ENCODE measurements at places on chromosomes 11 and 22.
A peak's percentile ranks its signal among the peaks of the same experiment; 100 is the strongest.

GRCh38 chr22:23085351-23085671 is 15.0 kb downstream of the GNAZ start:
- DNase-seq, result no peak

DNA sequence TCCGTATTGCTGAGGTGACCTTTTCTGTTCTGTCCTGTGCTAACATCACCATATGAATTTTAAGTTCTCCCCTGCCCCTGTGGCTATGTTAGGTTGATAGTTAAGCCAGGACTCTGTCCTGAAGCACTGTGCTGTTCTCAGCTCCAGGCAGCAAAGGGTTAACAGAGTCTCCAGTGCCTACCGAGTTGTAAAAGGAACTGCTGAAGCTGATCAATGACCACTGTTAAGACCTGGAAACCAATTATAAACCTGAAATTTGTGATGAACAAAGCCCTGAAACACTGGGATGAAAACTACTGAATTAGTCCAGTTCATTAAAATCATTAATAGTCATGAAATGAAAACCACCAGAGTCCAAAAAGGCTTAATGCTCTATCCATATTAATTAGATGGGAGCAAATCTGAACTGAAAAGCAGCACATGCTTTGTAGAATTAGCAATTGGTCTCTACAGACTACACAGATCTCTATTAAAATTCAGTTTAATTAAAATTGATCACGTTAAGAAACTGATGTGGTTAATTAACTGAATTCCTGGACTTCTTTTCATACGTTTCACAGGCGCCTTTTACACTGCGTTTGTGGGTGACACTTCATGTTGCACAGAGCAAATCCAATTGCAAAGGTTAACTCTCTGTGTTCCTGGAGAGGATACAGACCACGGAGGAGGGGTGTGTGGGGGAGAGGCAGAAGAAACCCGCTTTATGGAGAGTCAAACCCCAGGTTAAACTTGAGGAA is 188.5 kb upstream of the MPPED2 start:
- DNase-seq, result no peak

DNA sequence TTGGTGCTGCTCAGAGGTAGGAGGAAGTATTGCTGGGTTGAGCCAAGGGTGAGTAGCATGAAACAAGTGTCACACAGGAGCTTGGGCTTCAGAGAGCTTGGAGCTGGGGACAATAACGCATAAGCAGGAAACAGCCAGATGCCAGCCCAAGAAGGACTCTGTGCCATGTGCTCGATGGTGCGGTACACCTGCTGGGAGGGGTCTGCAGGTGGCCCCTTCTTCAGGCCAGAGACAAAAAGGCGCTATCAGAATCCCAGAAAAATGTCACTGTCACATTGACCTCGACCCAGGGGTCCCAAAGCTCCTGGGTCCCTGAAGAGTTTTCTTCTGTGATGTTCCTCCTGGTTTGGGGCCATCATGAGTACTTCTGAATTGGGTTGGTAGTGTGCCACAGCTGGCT is 244.4 kb downstream of the TBC1D22A start:
- DNase-seq, result no peak

- DNase-seq, result peak; percentile 49
Measured at GRCh38 chr11:69888483-69889181, 69.4 kb upstream of the FGF3 start.

- no peak for DNase-seq
Measured at GRCh38 chr11:33549483-33549882, 151.1 kb downstream of the C11orf91 start.

DNA sequence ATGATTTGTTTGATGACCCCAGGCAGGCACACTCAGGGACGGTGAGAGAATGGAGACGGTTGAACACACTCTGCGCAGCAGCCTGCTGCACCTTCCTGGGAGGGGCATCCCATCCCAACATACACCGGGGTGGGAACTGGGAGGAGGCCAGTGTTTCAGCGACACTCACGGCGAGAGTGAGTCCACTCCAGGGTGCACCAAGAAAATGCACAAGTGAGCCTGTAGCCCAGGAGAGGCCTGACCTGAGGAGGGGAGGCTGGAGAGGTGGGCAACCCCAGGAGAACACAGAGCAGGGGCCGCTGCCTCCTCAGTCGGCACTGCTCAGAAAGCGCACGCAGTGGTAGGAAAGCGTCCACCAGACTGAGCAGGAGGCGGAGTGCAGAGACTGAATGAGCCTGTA is 54.5 kb downstream of the IGF2 start:
- no peak for DNase-seq

- DNase-seq, result no peak
Measured at GRCh38 chr22:42065438-42066125, 5.0 kb downstream of the NAGA start.

DNA sequence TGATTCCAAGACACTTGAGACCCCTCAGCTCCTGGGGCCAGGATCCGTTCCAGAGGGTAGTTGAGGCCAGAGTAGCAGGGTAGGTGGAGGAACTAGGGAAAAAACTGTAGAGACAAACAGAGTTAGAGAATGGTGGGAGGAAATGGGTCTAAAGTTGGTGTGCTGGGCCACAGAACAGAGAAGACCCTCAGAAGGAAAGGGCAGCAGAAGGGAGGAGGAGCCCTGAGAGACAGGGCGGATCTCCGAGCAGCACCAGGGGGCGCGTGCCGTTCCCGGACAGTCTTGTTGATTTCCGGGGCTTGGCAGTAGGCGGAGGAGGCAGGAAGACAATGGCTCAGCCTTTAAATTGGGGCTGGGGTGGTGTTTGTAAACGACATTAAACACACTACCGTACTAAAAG is 2.4 kb upstream of the CECR2 start:
- DNase-seq, result peak; percentile 12

DNA sequence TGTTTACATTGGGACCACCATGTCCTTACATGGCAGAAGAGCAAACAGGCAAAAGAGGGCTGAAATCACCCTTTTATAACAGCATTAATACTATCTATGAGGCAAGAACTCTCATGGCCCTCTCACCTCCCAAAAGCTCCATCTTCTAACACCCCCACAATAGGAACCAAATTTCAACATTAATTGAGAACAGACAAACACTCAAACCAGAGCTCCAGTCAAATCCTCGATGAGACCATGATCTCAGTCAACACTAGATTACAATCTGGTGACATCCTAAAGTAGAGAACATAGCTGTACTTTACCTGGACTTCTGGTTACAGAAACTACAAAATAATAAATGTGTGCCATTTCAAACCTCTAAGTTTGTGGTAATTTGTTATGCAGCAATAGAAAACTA is 25.1 kb downstream of the OR2AG2 start:
- DNase-seq, result no peak

- no peak for DNase-seq
Measured at GRCh38 chr11:77035039-77035438, 841 bp downstream of the B3GNT6 start.

All from EL (cell line).